ENCODE measurements at places on chromosomes 11 and 22.

DNA sequence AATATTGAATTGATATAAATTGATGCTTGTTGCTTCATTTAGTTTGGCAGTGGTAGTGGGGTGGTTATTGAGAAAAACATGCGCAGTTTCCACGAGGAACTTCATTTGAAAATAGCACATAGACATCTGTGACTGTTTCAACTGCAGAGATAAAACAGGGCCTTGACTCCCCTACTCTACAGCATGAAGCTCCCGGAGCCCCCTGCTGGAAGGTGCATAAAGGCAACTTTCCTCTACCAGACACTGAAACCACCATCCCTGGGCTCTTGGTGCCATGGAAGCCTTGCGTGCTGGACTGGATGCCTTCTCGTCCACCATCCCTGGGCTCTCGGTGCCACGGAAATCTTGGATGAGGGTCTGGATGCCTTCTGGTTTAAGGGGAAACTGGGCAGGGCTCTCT, 195.9 kb downstream of the CSNK2A3 start:
- DNase-seq = no peak

DNA sequence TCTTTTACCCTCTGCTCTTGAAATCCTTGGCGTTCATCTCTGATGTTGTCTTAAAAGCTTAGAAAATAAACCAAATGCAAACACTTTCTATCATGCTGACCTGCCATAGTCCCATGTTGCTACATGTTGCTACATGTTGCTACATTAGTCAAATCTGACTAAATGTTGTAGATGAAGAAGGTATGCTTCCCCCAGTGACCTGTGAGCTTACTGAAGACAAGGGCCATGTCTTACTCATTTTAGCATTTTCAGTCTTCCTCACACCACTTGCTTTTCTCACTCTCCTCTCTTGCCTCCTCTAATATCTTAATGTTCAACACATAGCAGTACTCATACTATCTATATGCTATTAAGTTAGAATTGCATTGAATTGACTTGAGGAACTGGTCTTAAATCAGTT, 346.4 kb upstream of the MTNR1B start:
- no peak for DNase-seq

DNA sequence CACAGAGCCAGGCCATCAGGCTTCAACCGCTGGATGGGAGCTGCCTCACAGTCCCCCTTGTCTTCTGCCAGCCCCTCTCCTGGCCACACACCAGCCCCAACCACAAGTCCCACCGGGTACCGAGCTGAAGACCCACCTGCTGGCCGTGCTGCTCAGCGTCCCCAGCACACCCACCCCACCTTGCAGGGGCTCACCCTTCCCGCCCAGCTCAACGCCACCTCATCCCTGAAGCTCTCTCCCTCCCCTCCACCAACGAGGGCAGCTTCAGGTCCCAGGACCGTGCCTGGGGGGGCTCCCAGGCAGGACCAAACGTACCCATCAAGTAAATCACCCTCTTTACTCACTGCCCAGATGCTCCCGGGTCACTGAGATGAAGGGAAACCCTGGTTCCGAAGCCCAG, 141.0 kb downstream of the CRYBB2 start:
- DNase-seq = no peak

GRCh38 chr22:45768490-45768889, 96.9 kb downstream of the ATXN10 start:
- DNase-seq = no peak

- DNase-seq = no peak
Measured at GRCh38 chr11:123672568-123672967, 18.1 kb upstream of the SCN3B start.

DNA sequence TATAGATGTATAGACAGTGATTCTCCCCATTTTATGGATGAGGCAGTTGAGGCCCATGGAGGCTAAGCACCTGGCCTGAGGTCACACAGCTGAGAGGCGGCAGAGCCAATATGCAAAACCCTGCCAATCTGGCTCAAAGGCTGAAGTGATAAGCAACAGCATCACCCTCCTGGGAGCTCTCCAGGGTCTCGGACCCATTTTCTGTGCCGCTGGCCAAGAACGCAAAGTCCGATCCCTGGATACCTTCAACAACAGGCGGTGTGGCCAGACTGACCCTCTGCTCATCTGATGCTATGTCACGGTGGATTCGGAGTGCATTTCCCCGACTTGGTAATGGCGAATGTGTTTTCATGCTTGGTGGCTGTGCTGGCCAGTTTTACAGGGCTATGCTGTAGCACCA, 595.0 kb downstream of the TBC1D22A start:
- DNase-seq = no peak

- DNase-seq = peak; percentile 19
Measured at GRCh38 chr22:42717197-42717928, 3.3 kb downstream of the A4GALT start.

GRCh38 chr22:27218012-27218920, 560.9 kb downstream of the MIAT start:
- DNase-seq = peak; percentile 77

- no peak for DNase-seq
Measured at GRCh38 chr11:73236854-73237253, 18.8 kb downstream of the P2RY2 start.

DNA sequence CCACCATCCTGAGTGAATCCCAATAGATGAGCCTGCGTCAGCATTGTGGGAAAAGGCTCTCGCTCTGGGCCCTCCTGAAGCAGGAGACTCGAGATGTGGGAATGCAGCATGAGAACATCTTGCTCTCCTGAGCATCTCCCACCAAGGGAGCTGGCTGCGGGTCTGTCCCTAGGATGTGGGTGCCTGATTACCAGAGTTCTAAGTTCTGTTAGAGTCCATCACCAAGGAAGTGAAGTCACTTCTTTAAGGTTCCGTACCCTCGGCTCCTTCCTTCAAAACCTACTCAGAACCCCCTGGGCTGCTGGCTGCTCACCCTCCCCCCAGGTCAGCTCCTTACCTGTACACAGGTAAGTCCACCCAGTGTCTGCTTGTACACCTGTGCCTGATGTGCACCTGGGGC, 100.5 kb upstream of the IGLL5 start:
- DNase-seq = no peak

DNA sequence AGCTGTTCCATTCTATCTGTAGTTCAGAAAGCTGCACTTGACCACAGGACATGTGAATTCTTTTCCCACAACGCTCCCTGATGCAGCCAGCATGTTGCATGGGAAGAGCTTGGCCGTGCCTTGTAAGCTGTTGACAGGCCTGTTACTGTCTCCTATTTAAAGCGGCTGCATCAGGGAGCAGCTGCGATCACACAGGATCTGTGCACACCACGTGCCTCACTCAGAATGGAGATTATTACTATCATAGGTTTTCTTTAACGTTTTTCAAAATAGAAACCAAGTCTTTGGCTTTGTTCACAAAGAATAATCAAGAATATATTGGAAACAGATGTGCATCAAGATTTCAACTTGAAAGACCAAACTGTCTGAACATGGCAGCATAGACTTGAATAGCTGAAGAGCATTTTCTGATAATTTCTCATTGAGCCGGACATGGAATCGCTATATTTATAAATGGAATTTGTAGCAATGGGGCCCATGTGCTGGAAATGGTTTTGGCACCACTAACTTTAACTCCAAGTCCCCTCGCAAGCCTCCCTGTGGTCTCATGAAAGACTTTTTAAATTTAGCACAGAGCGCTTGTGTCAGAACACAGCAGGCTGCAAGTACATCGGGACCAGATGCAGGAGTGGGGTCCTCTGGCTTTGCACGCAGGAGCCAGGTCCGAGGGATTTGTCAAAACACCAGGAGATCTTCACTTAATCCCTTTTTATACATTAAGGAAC, 40.8 kb upstream of the MYO18B start:
- peak; percentile 97 for DNase-seq

DNA sequence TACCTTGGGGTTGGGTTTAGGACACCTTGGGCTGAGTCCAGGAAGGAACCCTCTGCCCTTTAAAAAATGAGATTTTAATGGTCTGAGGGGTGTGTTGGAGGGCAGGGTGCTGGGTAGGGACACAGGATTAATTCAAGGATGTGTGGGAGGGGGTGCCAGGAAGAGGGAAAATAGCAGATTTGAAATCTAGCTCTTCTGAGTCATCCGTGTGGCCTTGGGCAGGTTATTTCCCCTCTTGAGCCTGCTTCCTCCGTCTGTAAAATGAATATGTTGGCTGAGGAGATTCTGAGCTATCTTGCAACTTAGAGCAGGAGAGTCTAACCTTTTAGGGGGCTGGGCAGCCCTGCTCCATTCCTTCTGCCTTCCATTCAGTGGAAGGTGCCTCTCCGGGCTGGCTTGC, 3.0 kb downstream of the TSPAN18 start:
- no peak for DNase-seq

DNA sequence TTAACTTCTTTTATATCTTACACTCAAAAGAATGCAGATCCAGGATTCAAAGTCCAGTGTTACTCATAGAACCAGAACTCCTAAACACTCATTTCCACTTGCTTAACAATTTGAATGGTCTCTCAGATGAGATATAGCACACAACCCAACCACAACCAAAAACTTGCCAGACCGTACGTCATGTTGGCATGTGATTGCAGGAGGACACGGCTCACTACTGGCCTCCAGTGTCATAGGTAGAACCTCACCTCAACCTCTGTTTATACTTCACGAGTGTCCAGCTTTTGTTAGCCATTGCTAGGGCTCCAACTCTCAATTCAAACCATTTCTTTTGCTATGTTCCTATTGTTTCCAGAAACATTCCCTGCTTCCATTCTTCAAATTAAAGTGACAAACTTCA, 58.5 kb upstream of the PDGFD start:
- DNase-seq = no peak

DNA sequence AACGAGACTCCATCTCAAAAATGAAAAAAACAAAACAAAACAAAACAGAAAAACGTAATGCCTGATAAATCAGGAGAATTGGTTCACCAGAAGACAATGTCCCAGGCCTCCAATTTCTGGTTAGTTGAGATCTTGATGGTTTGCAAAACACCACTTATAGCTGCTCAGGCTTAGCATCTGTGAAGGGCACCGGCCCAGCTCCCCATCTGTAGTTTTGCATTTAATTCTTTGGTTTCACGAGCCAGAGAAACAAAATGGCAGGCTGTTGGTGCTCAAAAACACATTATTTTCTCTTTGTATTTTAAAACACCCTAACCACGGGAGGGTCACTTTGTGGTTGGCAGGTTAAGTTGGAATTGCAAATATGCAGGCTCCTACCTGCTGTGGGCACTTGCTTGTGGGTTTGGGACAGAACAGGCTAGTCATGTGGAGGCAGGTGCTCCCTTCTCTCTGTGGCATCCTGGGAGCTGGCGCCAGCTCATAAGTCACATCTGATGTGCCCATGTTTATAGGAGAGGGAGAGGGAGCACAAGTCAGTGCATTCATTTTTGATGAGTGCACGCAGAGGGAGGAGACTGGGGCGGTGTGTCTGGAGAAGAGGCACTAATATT, 145.9 kb downstream of the CEP164 start:
- no peak for DNase-seq

GRCh38 chr11:1932105-1932480, 12.6 kb downstream of the TNNT3 start:
- no peak for DNase-seq

GRCh38 chr11:65793625-65794400, 7.0 kb downstream of the OVOL1 start:
- DNase-seq = no peak

- no peak for DNase-seq
Measured at GRCh38 chr22:37484480-37485394, 1.4 kb downstream of the MFNG start.

DNA sequence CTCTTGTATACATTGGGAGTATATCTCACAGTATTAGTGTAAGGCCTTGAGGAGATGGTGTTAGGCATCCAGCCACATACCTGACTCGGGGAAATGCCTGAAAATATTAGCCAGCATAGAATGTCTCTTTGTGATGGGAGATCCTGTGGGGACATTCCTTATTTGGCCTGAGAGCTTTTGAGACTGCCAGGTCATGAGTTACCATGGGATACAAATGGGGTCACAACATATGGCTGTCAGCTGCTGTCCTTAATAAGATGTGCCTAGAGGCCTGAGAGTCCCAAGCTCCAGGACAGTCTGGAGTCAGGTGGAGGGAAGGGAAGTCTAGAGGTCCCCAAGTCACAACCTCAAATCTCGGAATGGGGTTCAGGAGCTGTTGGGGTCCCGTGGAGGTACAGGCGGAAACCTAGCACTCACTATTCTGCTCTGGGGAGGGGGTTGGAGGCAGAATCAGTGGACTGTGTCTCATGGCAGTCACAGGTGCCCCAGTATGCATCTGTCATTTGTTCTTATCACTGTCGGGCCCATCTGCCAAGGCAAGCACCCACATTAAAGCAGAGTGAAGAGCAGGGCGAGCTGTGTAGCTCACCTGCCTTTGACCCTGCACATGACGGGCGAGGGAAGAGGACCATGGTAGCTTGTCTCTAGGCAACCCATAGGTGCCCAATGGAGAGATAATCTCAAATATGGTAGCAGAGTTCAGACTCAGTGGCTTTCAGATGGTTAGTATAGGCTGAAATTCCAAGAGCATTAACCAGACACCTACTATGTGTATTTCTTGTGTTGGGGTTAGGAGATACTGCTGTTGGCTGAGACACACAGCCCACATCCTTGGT, 29.9 kb downstream of the KCNQ1OT1 start:
- no peak for DNase-seq

DNA sequence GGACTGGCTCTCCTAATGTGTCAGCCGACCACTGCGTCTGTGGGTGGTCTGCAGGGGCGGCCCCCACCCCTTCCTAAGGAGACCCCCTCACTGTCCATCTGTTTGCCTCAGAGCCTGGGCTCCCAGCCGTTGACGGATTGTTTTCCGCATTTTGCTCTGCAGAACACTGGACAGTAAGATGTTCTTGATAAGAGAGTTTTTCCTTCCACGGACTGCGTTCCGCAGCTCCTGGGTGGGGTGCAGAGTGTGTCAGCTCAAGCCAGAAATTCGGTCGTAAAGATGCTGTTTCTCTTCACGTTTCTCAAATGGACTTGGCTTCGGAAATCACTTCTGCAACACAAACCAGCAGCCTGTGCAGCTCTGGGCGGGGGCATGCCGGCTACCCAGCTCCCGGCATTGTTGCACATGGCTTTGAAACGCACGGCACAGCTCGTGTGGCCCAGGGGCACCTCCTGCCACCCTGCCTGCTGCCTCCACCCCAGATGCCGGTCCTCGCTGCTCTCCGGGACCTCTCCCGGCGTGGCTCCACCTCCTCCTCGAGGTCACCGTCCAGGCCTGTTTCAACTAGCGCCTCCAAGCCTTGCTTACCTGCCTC, 2.9 kb upstream of the MRGPRG start:
- no peak for DNase-seq

- peak; percentile 93 for DNase-seq
Measured at GRCh38 chr22:28009272-28009827, 90.3 kb upstream of the PITPNB start.

DNA sequence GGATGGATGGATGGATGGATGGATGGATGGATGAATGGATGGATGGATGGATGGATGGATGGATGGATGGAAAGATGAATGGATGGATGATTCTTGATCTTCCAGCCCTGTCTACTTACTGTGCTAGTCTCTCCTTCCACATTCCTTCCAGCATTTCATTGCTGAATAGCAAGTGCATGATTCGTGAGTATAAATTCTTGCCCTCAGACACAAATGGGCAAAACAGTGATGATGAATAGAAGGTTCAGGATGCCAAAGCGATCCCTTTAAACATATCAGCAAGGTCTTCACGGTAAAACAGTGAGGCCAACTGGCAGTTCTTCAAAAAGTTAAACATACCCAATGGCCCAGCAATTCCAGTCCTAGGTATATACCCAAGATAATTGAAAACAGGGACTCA, 400.2 kb downstream of the MN1 start:
- no peak for DNase-seq

GRCh38 chr22:26658671-26659478, 1.5 kb downstream of the MIAT start:
- peak; percentile 74 for DNase-seq

Measured in tongue (tissue), 3 donors.